ENCODE measurements at places on chromosomes 7 and 10.

DNA sequence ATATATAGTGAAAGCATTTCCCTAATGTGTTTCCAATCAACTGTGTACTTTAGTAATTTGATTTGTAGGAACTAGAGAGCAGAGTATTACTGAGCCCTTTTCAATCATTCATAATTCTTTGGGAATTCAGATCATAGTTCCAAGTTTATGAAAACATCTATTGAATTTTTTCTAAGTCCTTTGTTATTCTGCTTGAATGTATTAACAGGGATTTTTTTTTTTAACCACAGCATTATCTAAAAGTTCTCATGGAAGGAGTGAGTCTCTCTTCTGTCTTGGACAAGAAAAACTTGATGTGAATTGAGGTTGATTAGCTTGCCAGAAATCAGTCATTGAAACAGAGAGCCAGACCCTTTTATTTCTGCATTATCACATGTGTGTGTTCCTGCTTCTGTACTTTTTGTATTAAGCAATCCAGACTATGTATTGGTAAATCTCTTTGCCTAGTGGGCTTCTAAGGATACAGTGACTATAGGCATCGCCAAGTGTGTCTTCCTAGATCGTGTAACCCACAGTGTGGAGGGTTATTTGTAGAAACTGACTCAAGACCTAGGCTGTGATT lies 59.9 kb downstream of the BMPER start:
- no peak for DNase-seq

- DNase-seq: no peak
Observed at GRCh38 chr7:155858521-155859061, 46.3 kb upstream of the SHH start.

DNA sequence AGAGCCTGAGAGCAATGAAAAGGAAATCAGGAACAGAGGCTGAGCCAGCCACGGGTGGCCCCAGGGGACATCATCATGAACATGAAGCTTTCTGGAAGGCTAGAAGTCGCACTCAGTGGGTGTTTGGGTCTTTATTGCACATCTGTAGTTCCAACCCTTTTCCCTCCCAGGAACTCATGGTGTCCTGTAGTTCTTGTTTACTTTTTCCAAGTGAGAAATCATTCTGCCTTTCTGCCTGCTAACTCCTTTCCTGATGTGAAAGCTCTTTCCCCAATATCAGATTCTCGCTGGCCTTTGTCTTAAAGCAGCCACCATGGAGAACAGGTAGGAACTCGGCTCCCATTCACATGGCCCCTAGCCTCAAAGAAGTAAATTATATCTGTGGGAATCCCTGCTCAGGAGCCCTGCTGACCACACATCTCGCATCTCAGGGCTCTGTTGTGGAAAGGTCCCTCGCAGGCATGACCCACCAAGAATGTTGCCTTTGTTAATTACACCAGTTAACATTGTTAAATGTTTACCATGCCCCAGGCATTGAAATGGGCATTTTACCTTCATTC lies 542.7 kb downstream of the TNS3 start:
- DNase-seq: no peak

DNA sequence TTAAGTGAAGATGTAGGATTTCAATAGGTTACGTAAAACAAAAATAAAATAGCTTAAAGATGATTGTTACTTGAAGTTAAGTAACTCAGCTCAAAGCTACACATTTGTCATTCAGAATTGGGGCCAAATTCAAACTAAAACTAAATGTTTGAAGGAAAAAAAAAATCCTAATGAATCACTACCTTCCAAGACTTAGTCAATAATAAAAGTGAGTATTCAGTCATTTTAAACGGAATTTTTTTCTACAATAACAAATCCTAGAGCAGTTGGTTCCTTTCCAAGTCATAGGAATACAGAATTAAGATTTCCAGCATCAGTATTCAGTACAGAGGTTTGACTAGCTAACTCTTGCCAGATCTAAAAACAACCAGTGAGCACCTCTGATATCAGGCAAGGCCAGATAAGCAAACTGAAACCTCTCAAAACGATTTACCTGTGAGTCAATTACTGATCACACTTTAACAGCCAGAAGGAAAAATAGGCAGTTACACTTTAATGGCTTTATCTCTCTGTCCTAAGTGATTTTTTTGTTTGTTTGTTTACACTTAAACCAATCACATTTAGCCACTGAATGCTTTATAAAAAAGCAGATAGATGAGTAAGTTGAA lies 669.8 kb upstream of the ANKRD30A start:
- DNase-seq: no peak

DNA sequence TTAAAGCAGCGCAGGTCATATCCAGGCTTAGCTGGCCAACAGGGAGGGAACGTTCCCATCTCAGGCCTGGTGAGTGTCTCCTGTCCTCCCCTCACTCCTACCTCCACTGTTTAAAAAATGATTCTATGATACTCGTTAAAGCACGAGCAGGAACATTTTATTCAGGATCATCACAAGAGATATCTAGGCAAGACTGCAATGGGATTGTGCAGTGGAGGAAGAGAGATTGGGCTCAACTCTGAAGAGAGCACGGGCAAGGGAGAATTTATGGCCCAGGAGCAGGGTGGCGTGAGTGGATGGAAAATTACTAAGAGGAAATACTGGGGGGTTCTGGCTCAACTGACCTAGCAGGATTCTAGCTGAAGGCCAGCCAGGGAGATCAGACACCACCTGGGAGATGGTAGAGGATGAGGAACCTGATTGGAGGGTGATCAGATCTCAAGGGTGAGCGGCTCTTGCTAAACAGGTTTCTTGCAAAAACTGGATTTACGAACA lies 9.0 kb upstream of the HSPB1 start:
- no peak for DNase-seq

DNA sequence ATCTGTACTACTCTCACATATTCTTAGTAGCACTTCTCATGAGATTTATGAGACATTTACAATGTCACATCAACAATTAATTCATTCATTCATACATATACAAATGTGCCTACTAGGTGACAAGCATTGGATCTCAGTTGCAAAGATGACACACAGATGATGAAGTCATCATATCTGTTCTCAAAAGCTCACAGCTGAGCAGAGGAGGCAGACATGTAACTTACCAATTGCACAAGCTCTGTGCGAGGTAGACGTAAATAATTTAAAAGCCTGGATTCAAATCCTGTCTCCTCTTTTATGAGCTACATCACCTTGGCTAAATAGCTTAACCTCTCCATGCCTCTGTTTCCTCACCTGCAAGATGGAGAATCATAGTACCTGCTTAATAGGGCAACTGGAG lies 109.4 kb upstream of the FAM133B start:
- no peak for DNase-seq

DNA sequence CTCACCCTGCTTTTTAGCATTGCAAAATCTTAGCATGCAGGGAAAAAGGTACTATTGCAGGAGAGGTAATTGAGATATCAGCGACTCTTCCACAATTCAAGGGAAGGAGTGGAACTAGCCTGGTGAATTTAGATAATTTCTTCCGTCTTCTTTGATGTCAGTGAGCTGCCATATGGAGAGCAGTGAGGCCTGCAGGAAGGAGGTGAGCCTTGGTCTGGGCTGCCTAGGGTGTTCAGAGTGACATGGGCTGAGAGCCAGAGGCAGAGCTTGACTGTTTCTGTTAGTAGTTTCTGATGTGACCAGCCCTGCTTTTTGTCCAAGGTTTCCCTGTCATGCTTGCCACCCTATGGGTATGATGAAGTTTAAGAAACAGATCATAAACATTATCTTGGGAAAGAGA lies 28.6 kb downstream of the KAT6B start:
- no peak for DNase-seq

DNA sequence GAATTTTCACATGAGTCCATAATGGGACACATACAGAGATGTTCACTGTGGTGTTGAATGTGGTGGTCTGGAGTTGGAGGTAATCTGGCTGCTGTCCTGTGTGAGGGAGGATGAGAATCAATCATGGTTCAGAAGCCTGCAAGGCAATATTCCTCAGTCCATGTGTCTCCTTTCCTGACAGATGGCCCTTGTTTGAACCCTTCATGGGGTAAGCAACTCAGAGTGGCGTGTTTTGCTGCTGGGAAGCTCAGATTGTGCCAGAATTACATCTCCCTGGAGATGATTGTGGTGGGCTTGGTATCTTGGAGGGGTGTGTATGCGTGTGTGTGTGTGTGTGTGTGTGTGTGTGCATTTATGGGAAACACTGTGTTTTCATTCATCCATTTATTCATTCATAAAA lies 44.5 kb upstream of the COMTD1 start:
- no peak for DNase-seq

GRCh38 chr7:120169996-120170783 lies 102.8 kb upstream of the KCND2 start:
- no peak for DNase-seq

DNA sequence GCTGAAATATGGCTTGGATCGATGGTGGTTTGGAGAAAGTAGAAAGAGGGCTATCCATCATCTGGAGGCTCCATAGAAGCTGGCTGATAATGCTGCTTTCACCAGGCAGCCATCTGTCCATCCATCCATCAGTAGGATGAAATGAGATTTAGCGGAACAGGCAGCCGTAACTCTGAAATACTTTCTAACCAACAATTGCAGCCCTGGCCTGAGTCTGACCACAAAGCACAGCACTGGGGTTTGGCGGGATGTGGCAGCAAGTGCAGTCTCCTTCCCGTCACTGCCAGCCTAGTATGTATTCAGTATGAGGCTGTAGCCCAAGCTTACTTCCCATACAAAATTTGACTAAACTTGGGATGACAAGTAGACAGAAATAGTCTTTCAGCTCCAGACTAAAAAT lies 38.0 kb downstream of the R3HCC1L start:
- DNase-seq: no peak

DNA sequence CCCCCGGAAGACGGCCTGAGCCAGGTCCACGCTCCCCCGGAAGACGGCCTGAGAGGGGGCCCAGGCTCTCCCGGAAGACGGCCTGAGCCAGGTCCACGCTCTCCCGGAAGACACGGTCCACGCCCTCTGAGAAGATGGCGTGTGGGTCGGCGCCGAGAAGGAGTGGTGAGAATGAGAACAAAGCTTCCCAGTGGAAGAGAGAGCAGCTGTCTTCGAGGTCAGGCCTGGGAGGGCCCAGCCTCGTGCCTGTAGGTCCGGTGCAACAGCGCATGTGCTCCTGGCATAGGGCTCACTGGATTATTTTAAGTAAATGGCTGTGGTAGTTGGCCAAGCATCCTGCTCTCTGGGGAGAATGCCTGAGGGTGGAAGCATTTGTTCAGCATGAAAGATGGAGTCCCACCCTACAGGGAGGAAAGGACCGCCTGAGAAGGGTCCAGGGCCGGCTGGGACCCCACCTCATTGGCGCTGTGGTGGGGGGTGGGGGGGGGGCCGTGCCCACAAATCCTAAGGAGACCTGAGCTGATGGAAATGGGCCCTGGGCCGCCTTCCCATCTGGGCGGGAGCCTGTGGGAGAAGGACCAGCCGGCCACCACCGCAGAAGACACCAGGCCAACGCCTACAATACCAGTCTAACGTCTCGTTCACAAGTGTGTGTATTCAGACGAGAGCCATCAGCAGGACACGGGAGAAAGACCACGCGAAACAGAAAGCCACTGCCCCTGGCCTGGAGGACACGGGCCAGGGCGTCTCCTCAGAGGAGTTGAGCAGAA lies 210.0 kb downstream of the WDR37 start:
- DNase-seq: no peak

Data from esophagus squamous epithelium (tissue), 5 donors.